ENCODE measurements at places on chromosomes 16 and 17. TPM values are rescaled to one million over a fixed set of nuclear protein-coding genes. Genes with fewer than 3 reads are reported as not detected.

- DNase-seq = peak; percentile 45
These were observed at the start of gene ROGDI for GRCh38 chr16:4801962-4802658. ROGDI (minus strand) TSS chr16:4802633; CDS start chr16:4802571, 62 bp downstream.

- no peak for DNase-seq
These were observed 6.7 kb upstream of the LPO start for GRCh38 chr17:58231641-58232040.

DNA sequence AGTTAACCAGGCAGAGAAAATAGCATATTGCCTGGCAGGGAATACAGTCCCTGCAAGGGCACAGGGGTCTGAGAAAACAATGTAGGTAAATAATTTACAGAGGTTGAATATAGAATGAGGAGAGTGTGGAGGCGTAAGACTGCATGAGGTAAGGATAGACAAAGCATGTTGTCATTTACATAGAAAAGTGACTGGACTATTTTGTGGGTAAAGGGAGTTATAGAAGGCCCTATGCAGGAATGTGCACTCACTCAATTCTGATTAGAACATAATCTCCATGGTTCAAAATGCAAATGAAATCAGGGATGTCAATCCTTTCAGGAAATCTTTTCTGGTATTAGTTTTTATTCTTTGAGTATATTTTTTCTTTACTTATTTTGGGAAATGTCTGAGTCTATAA lies 285.7 kb upstream of the SALL1 start:
- no peak for DNase-seq

DNA sequence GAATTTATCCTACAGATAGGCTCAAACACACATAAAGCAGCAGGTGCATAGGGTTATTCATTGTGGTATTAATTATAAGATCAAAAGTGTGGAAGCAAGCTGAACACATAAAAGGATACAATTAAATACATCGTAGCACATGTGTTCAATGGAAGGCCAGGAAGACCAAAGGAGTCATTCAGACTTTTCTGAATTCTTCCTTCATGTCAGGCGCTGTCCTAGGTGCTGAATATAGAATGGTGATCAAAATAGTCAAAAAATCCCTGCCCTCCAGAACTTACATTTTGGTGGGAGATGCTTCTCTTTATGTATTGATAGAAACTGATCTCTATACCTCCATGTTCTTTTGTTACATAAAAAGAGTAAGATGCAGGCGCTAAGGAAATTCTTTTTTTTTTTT lies 439.0 kb upstream of the ASIC2 start:
- peak; percentile 9 for DNase-seq

GRCh38 chr17:27993723-27994310 lies 48.7 kb upstream of the NLK start:
- peak; percentile 51 for DNase-seq

GRCh38 chr16:51696376-51696775 lies 545.3 kb upstream of the SALL1 start:
- DNase-seq = no peak

- DNase-seq = no peak
These were observed 13.7 kb downstream of the SDK2 start for GRCh38 chr17:73630531-73630930.

DNA sequence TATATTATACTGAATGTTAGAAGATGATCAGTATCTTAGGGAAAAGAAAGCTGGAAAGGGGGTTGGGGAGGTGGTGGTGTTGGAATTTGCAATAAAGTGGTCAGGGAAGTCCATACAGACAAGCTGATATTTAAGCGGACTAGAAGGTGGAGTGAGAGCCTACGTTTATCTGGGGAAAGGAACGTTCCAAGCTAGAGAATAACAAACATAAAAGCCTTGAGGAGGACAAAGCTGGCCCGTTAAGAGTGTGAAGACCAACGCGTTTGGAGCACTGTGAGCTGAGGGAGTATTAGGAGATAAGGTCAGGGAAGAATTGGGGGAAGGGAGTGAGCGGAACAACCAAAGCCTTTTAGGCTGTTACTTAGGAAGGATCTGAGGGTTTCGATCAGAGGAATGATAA lies 1.4 kb downstream of the DDX42 start:
- peak; percentile 8 for DNase-seq

KCNAB3 gene
- total RNA-seq = 0.40 TPM

HOXB1 gene
- not detected for total RNA-seq

FAM20A gene
- total RNA-seq = not detected

Data from lung microvascular endothelial cell (primary cell).